ENCODE measurements at places on chromosomes 2 and 18.

- no peak for DNase-seq
These were observed 107.2 kb downstream of the COL6A3 start for GRCh38 chr2:237306787-237307170.

DNA sequence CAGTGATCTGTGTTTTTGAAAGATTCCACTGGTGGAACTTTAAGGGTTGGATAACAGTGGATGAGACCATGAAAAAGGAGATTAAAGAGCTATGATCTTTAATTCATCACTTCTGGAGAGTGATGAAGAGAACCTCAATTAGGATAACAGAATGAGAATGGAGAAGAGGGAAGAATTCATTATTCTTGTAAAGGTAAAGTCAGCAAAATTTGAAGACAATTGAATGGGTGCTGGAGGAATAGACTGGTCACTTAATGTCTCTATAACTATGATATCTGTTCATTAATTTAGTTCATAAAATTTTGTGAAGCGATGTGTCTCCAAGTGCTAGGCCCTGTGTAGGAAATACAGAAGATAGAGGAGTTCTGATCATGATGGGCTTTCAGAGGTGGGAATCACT, 1013.2 kb upstream of the FANCL start:
- DNase-seq, result no peak

- no peak for DNase-seq
These were observed 78.2 kb upstream of the SLC1A4 start for GRCh38 chr2:64910972-64911433.

GRCh38 chr2:10514743-10515142, 66.6 kb upstream of the ODC1 start:
- DNase-seq, result no peak

- peak; percentile 46 for DNase-seq
These were observed 13.5 kb upstream of the ZAP70 start for GRCh38 chr2:97699765-97700444.

DNA sequence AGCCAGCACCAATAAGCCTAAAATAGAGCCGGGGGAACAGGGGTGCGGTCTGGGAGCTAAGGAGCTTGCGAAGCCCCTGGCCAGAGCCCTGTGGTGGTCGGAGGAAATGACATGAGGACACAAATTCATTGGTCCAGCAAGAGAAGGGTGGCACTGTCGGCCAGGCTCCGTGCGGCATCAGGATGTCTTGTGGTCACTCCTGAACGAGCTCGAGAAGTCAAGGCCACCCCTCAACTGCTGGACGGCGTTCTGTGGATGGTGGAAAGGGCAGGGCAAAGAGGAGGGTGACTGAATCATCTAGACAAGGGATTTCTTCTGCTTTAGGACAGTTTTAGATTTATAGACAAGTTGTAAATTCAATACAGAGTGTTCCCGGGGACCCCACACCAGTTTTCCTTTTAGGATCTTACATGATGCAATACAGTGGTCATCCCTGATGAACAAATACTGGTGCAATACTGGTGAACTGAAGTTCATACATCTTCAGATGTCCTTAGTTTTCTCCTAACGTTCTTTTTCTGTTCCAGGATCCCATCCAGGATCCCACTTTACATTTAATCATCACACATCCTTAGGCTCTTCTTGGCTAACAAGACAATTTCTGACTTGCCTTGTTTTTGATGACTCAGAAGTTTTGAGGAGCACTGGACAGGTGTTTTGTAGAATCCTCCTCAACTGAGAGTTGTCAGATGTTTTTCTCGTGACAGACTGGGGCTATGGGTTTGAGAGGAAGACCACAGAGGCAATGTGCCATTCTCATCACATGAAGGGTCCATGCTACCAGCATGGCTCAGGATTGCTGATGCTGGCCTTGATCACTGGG, 13.2 kb downstream of the EDAR start:
- DNase-seq, result no peak

GRCh38 chr2:167115541-167115940, 227.3 kb downstream of the XIRP2 start:
- DNase-seq, result no peak

DNA sequence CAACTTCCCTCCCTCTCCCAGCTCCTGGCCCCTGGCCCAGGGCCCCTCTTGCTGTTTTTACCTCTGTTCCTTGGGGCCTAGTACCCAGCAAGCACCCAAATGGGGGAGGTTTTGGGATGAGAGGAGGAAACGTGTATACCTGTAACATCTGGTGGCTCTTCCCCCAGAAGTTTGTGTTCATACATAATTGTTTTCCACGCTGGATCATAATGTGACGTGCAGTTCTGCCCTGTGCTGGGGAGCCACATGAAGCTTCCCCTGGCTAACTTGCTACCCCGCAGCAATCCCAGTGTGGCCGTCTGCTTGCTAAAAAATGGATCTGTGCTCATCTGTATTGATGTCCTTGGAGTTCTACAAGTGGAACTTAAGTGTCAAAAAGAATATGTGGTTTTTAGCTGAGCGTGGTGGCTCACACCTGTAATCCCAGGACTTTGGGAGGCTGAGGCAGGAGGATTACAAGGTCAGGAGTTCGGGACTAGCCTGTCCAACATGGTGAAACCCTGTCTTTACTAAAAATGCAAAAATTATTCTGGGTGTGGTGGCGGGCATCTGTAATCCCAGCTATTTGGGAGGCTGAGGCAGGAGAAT, 36.5 kb downstream of the ANO7 start:
- DNase-seq, result no peak

DNA sequence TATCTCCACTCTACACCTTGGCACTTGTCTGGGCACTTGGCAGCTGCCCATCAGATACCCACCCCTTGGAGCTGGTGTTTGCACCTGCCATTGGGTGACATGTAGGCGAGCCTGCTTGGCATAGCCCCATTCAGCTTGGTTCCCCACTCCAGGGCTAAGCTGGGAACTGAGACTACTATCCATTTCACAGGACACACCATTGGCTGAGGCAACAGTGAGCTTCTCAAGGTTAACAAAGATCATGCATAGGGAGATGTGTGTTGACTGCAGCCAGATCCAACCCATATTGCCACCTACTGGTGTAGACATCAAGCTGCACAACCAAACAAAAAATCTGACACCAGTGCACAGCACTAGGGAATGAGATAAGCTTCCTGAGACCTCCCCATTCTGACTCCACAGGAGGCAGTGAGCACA, 1389.8 kb upstream of the TMEFF2 start:
- DNase-seq, result no peak

DNA sequence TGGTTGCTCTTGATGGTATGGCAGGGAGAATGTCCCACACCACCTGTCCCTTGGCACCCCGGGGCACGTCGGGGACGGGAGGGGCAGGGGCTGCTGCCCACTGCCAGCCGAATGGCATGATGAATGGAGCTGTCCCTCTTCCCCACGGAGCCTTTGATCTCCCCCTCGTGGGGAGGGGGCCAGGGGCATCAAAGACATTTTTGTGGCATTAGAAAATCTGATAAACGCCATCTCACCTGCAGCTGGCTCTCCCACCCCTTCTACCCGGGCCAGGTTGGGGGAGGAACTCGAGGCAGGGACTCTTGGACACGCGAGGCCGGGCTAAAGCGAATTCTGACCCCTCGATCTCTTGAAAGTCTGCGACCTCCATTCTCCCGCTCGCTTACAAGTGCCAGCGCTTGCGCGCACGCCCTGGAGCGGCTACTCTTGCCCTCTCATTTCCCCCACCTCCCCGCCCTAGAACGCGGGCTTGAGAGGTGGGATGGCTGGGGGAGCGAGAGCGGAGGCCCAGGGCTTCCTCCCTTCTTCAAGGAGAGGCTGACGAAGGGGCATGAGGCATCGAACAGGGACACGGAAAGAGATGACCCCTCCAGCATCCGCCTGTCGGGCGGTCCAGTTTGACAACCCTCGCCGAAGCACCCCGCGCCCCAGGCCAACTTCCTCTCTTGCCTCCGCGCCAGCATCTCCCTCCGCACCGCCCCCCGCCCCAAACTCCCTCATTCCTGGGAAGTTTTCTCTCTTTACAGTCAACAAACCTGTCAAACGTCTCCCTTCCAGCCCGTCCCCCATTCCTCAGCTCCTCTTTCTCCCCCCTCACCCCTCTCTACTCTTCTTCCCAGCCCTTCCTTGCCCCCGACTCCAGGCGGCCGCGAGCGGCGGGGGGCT, 692 bp upstream of the WNT6 start:
- DNase-seq, result no peak

DNA sequence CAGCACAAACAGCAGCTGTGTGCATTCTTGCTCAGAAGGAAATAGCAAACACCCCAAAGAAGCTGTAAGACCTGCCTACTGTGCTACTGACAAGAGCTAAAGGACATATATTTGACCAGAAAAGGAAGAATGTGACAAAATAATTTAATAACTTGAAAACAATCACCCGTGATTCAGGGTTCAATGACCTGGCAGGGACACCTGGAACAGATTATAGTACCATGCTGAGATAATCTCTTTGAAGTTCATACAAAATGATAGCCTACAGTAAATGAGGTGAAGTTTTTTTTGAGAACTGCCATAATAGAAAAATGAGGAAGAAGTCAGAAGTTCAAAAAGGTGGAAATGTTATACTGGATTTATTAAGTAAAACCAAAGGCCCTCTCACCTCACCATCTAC, 324.8 kb upstream of the GULP1 start:
- DNase-seq, result no peak

GRCh38 chr2:30683236-30683956, 123.8 kb downstream of the CAPN13 start:
- no peak for DNase-seq

- DNase-seq, result no peak
These were observed 127.4 kb downstream of the LTBP1 start for GRCh38 chr2:33074197-33074596.

Data from progenitor cell of endocrine pancreas (in vitro differentiated cells).